ENCODE measurements at places on chromosomes 12 and 14.
A peak's percentile ranks its signal among the peaks of the same experiment; 100 is the strongest.

GRCh38 chr14:92994131-92994676 is 71.3 kb downstream of the CHGA start:
- DNase-seq: no peak

DNA sequence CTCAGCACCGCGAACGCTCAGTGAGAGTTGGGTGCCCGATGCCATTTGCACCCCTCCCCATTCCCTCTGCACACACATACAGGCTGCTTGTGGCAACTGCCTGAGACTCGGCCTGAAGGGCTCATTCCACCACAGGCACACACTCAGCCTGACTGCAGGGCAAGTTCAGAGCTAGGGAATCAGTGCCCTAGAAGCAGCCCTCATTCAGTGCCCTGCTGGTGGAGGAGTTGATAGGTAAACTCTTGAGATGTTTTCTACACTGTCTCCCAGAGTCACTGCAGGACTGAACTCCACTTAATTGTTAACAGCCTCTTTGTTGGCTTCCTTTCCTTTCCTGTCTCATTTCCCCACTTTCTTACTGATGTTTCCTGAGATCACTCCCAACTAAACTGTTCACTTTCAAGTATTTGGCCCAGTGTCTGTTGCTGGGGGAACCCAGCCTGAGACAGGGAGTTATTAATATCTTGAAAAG is 16.9 kb downstream of the PPP1R36 start:
- DNase-seq: peak; percentile 73

GRCh38 chr12:87155621-87156020 is 873.6 kb downstream of the C12orf50 start:
- DNase-seq: no peak

DNA sequence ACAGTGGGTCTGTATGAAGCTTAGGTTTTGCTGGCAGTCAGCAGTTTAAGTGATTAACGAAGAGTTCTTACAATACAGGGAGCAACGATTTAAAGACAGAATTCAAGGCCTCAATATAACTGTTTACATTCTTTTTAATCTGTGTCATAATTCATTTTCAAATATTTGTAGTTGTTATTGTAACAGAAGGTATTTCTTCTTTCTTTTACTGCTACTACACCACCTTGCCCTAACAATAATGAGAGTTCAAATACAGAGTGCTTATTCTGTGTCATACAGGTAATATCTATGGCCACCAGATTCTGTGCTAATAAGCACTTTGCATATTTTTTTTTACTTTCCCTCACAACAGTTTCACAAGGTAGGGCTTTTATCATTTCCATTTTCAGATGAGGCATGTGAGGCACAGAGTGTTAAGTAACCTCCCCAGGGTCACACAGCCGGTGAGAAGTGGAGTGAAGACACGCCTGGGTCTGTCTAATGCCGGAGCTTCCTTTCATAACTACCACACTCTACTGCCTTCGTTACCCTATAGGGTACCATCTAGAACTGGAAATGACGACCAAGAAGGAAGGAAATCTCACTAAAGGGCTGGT is 81.9 kb downstream of the PELI2 start:
- no peak for DNase-seq

DNA sequence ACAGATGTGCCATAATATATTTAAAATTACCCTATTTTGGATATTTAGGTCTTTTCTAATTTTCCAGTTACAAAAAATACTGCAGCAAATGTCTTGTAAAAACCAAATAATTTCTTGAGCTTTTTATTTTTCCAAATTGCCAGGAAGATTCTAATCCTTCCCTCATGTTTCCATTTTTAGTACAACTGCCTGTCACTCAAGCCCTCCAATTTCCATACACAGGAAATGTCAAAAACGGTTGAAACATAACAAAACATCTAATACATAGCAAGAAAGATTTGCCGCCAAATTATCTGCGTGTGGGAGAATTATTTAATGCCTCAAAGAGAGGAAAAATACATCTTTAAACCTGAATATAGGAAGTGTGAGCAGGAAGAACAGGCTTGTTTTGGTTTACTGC is 2.3 kb upstream of the FOXJ2 start:
- DNase-seq: no peak

GRCh38 chr12:23816394-23816851 is 133.0 kb downstream of the SOX5 start:
- DNase-seq: no peak

- DNase-seq: no peak
Measured at GRCh38 chr14:23814527-23815256, 138.9 kb upstream of the DHRS4 start.

DNA sequence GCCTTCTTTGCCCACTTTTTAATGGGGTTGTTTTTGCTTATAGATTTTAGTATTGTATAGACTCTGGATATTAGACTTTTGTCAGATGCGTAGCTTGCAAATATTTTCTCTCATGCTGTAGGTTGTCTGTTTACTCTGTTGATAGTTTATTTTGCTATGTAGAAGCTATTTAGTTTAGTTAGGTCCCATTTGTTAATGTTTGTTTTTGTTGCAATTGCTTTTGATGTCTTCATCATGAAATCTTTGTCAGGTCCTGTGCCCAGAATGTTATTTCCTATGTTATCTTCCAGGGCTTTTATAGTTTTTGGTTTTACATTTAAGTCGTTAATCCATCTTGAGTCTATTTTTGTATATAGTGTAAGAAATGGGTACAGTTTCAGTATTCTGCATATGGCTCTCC is 30.0 kb upstream of the LYZ start:
- no peak for DNase-seq

- no peak for DNase-seq
Measured at GRCh38 chr12:75694534-75695268, 183.3 kb upstream of the KRR1 start.

DNA sequence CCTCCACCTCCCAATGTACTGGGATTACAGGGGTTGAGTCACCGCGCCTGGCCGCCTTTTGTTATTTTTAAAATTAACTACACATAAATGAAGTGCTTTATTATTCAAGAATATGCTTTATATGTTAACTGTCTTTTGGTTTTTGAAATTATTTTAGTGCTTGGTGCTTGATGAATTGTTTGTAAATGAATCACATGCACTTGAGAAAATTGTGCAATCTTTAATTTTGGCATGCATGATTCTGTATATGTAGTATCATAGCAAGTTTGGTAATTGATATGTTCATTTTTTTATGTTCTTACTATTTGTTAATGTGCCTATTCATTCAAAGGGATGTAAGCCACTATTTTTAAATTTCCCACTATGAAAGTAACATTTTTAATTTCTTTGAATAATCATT is 440.9 kb downstream of the NAV3 start:
- no peak for DNase-seq

- peak; percentile 99 for DNase-seq
Measured at GRCh38 chr14:105473677-105474482, 741 bp upstream of the CRIP2 start.

- DNase-seq: peak; percentile 61
Measured at GRCh38 chr12:31961137-31961536, 1.9 kb downstream of the RESF1 start.

GRCh38 chr14:99213101-99213500 is 58.9 kb downstream of the BCL11B start:
- no peak for DNase-seq

DNA sequence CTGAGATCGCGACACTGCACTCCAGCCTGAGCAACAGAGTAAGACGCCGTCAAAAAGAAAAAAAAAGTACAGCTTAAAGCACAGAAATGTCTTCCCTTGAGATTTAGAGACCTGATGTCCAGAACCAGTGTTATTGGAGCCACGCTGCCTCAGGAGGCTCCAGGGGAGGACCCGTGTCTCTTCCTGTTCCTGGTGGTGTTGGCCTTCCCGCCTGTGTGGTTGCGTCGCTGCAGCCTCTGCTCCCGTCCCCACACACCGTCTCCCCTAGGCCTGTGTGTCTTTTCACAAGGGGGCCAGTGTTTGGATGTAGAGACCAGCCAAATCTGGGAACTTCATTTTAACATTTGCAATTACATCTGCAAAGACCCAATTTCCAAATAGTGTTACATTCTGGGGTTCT is 8.6 kb upstream of the FBRSL1 start:
- DNase-seq: no peak

DNA sequence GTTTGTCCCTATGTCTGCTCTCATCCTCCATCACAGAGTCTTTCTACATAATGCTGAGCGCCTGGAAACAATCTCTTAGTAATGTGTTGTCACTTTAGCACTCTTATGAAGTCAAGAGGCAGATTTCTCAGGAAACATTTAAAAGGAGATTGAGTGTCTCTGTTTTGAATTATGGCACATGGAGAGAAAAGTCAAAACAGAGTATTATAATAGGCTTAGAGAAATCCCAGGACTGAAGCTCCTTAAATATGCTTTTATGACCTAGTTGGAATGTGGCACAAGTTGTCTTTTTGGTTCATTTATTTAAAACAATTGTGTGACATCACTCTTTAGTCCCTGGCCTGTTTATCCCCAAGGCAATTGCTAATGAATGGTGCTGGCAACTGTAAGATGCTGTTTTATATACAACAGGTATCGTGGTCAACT is 117.8 kb upstream of the HIF1A start:
- DNase-seq: no peak

GRCh38 chr12:100279159-100279558 is 12.2 kb downstream of the SCYL2 start:
- DNase-seq: peak; percentile 70

GRCh38 chr12:110180591-110181005 is 56.4 kb downstream of the IFT81 start:
- no peak for DNase-seq

DNA sequence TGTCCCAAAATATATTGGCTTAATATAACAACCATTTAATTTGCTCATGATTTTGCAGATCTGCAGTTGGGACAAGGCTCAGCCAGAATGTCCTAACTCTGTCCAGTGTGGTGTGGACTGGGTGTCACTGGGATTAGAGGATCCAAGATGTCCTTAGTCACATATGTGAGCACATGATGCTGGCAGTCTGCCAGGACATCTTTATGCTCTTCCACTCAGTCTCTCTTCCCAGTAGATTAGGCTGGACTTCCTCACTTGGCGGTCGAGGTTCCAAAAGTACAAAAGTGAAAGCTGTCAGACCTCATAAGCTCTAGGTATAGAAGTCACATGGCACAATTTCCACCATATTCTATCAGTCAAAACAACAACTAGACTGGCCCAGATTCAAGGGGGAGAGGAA is 167.9 kb upstream of the NTF3 start:
- peak; percentile 26 for DNase-seq

DNA sequence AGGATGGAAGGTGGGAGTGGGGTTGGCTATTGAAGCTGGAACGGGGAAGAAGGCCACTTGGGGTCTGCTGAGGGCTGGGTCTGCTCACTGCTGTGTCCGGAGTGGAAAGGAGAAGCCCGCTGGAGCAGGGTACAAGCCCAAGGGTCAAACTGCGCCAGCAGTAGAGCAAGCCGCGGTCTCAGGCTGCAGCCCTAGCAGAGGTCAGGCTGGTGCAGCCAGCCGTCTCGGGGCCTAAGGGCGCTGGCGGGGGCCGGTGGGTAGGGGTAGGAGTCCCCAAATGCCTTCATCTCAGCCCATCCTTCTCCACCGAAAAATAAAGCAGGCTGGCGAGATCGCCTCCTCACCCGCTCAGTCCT is 718 bp upstream of the JDP2 start:
- DNase-seq: no peak

- DNase-seq: no peak
Measured at GRCh38 chr12:1808798-1809480, 11.4 kb upstream of the LRTM2 start.

DNA sequence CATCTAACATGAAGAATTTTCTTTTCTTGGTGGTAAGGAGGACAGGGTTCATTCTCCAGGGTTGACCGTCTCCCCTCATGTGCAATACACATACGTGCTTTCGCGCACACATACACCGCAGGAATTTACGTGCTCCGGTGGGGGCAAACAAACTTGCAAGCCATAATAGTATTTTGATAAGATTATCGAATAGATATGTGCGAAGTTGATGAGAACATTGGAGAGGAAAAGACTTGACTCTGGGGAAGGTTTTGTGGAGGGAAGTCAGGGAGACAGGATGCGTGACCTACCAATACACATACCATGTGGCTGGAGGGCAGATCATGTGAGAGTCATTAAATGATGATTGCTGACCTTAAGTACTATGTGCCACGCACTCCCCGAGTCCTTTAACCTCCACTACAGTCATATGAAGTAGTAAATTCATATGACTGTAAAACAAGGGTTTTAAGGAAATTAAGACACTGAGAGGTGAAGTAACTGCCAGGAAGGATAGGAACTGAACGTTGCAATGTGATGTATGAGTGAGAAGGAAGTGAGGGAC is 921 bp downstream of the RAD51B start:
- no peak for DNase-seq

- DNase-seq: no peak
Measured at GRCh38 chr14:106268013-106268727, 741.8 kb downstream of the TMEM121 start.

DNA sequence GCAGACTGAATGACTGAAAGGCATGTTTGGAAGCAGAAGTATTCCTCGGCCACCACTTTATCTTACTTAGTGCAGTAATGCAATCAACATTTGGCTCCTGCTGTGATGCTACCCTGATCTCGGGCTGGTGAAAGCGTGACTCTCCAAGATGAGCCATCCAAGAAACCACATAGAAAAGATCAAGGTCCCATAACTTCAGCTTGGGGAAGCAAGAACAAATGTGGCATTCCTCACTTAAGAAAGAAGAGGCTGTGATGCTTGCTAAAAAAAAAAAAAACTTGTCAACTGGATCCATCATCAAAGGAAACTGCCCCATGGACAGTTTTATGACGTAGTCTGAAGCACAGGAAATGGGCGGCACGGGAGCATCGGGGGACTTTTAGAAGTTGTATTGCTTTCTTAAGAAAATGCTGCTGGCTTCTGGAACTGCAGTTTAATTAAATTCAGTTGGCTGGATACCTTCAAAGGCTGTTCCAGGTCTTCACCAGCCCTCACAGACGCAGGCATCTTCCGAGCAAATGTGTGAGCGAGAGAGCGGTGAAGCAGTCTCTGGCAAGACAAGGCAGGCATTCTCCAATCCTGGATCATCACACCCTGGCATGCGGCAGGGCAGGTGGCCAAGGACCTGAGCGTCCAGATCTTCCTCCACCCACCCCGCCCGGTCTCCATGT is 38.2 kb upstream of the MAP1LC3B2 start:
- DNase-seq: peak; percentile 81

- no peak for DNase-seq
Measured at GRCh38 chr12:28121433-28121832, 68.8 kb upstream of the CCDC91 start.

- DNase-seq: no peak
Measured at GRCh38 chr12:46609273-46609623, 216.5 kb downstream of the SLC38A4 start.

- DNase-seq: peak; percentile 32
Measured at GRCh38 chr12:6438345-6438744, 6.4 kb upstream of the CD27 start.

- peak; percentile 73 for DNase-seq
Measured at GRCh38 chr14:63204407-63205043, at the start of gene RHOJ. RHOJ (plus strand) TSS chr14:63204443; CDS start chr14:63204870, 427 bp downstream.

DNA sequence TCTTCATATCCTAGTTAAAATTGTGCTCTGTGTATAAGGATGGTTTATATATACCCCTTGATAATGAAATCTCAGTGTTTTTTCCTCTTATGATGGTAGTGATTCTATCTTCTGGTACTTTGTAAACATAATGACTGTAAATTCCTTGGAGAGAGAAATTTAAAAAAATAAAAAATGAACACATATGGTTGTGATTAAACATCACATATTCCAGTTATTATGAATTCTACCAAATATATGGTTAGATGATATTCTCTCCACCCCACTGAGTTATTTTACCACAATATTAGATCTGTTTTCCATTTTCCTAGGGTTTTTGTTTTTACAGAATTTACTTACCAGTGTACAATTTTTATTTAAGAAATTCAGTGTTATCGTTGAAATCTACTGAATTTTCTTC is 481.9 kb upstream of the NOVA1 start:
- DNase-seq: no peak

- DNase-seq: no peak
Measured at GRCh38 chr12:22986997-22987396, 362.0 kb downstream of the ETNK1 start.

- DNase-seq: no peak
Measured at GRCh38 chr14:21168055-21168454, 12.2 kb upstream of the OR5AU1 start.

Data from islet precursor cell (in vitro differentiated cells).